ENCODE measurements at places on chromosomes 5 and 9. TPM values are rescaled to one million over a fixed set of nuclear protein-coding genes. Genes with fewer than 3 reads are reported as not detected.

GRCh38 chr5:135383803-135384495 lies 15.1 kb downstream of the MACROH2A1 start:
- H3K36me3 ChIP-seq, result no peaks in the 10 kb centered on the region
- no peaks in the 10 kb centered on the region for H3K27me3 ChIP-seq
- H3K4me3 ChIP-seq, result no peak overlapping the region

DNA sequence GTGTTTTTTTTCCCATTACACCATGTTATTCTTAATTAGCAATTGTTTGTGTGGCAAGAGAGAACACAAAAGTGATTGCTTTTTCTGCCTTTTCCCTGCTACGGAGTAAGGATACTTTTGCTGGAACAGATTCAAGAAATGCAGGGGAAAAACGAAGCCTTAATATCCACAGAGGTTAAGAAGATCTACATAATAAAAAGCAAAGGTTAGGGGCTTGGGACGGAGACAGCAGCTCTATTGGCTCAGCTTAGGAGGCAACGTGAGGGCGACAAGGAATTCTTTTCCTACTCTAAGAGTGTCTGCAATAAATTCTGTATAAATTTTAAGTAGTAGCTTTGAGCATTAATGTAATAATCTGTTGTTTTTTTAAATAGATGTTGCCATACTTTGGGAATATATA lies 693.3 kb downstream of the DTWD2 start:
- DNase-seq, result no peak
- no peak overlapping the region for H3K27ac ChIP-seq
- no peaks in the 10 kb centered on the region for H3K4me1 ChIP-seq

- no peaks in the 10 kb centered on the region for H3K4me1 ChIP-seq
- peak; percentile 8 for DNase-seq
Observed at GRCh38 chr5:59798862-59799667, 94.5 kb downstream of the PDE4D start.

DNA sequence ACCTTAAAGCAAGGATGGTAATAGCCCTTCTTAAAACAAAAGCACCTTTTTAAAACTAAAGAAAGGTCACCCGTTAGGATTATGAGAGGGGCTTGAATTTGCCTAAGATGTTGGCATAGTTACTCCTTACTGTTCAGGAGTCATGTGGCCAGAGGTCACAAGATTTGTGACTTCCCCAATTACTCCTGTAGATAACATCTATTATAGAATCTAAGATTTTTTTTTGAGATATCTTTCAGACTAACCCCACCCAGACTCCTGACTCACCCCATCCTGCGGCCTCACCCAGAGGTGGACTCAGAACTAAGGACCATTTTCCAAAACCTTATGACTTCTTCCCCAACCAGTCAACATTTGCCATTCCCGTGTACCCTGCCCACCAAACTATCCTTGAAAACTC lies 2.4 kb downstream of the CD180 start:
- peaks cover 5% of the 10 kb centered on the region for H3K4me1 ChIP-seq
- H3K4me3 ChIP-seq, result no peak overlapping the region
- no peaks in the 10 kb centered on the region for H3K36me3 ChIP-seq

- H3K36me3 ChIP-seq, result no peaks in the 10 kb centered on the region
- no peak overlapping the region for H3K27ac ChIP-seq
- H3K4me1 ChIP-seq, result no peaks in the 10 kb centered on the region
Observed at GRCh38 chr5:54900984-54901725, 84.2 kb downstream of the ESM1 start.

DNA sequence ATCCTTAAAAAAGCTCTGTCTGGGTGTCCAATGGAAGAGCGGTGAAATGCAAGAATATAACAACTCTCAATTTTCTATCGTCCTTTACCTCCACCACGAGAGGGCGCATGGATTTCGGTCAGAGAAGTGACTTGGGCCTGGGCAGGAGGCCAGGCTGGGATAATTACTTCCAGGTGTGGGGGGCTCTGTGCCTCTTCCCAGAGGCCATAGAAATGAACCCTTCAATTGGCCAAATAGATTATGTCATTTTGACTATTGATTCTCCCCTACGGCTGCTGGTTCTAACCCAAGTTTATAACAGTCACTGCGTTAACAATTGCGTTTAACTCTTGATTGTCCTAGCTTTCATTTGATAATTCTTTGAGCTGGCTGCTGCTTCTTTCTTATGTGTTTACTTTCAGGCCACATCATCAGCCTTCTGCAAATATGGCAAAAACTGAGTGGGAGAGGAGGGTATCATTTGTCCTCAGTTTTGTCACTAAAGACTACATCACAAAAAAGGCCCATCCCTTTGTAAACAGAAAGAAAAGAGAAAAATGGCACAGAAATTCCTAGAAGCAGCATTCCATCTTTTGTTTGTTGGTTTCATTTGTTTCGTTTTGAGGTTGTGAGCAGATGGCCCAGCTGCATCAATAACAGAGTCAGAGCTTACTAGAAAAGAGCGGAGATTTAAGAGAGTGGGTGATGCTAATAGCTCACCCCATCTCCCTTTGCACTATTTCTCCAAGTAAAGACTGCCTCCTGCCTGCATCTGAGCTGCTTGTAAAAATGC lies 45.4 kb upstream of the ZFR start:
- H3K27ac ChIP-seq, result no peak overlapping the region
- no peaks in the 10 kb centered on the region for H3K36me3 ChIP-seq
- peak; percentile 86 for DNase-seq
- no peaks in the 10 kb centered on the region for H3K27me3 ChIP-seq
- no peaks in the 10 kb centered on the region for H3K4me1 ChIP-seq
- no peak overlapping the region for H3K4me3 ChIP-seq

- no peaks in the 10 kb centered on the region for H3K4me1 ChIP-seq
- no peaks in the 10 kb centered on the region for H3K27me3 ChIP-seq
Observed at GRCh38 chr5:95925378-95925744, 36.3 kb downstream of the ELL2 start.

- H3K27ac ChIP-seq, result no peak overlapping the region
- H3K36me3 ChIP-seq, result no peaks in the 10 kb centered on the region
- no peak for DNase-seq
- H3K4me3 ChIP-seq, result no peak overlapping the region
- no peaks in the 10 kb centered on the region for H3K4me1 ChIP-seq
- H3K27me3 ChIP-seq, result no peaks in the 10 kb centered on the region
Observed at GRCh38 chr5:149161026-149161687, 19.9 kb downstream of the ABLIM3 start.

- DNase-seq, result peak; percentile 54
- H3K36me3 ChIP-seq, result no peaks in the 10 kb centered on the region
- no peaks in the 10 kb centered on the region for H3K4me1 ChIP-seq
Observed at GRCh38 chr5:37208883-37209797, 40.0 kb downstream of the CPLANE1 start.

- DNase-seq, result no peak
- no peaks in the 10 kb centered on the region for H3K27me3 ChIP-seq
- no peak overlapping the region for H3K27ac ChIP-seq
- H3K36me3 ChIP-seq, result no peaks in the 10 kb centered on the region
- H3K4me3 ChIP-seq, result no peak overlapping the region
Observed at GRCh38 chr5:87246061-87246460, 21.6 kb upstream of the RASA1 start.

- H3K4me3 ChIP-seq, result no peak overlapping the region
- H3K36me3 ChIP-seq, result no peaks in the 10 kb centered on the region
- no peak for DNase-seq
- H3K27ac ChIP-seq, result no peak overlapping the region
- H3K4me1 ChIP-seq, result no peaks in the 10 kb centered on the region
Observed at GRCh38 chr9:84709056-84709455, 39.5 kb downstream of the NTRK2 start.

- H3K4me3 ChIP-seq, result no peak overlapping the region
- H3K36me3 ChIP-seq, result no peaks in the 10 kb centered on the region
- peak; percentile 40 for DNase-seq
- no peaks in the 10 kb centered on the region for H3K4me1 ChIP-seq
- H3K27me3 ChIP-seq, result no peaks in the 10 kb centered on the region
- H3K27ac ChIP-seq, result no peak overlapping the region
Observed at GRCh38 chr5:123610665-123611405, 98.9 kb downstream of the CSNK1G3 start.

DNA sequence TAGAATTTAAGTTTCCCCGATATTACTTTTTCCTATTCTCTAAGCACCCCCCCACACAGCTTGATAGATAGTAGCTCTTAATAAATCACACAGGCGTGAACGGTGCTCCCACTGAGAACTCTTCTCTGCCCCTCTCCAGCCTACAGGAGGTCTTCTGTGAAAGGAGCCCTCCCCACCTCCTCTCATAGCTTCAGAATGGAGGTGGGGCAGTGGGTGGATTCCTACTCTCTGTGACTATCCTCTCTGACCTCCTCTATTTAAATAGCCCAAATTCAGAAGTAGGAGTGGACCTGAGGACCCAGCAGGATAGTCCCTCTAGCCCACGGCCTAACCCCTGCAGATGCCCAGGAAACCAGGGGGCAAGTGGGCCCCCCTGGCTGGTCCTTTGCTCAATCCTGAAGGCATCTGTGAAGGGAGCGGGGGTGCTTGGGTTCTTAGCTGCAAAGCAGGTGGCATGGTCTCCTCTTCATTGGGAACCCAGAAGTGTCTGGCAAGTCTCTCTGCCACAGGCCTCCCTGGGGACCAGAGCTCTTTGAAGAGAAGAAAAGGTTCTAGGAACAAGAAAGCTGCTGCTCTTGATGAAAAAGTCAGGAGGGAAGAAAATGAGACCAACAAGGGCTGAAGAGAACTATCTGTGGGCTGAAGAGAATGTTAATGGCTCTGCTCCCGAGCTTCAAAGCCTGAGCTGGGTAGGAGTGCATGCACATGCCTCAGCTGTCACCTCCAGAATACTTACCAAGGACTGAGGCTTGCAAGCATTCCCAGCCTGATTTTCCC lies 21.1 kb upstream of the HSPA9 start:
- H3K27ac ChIP-seq, result no peak overlapping the region
- H3K4me3 ChIP-seq, result no peak overlapping the region
- no peaks in the 10 kb centered on the region for H3K27me3 ChIP-seq

DNA sequence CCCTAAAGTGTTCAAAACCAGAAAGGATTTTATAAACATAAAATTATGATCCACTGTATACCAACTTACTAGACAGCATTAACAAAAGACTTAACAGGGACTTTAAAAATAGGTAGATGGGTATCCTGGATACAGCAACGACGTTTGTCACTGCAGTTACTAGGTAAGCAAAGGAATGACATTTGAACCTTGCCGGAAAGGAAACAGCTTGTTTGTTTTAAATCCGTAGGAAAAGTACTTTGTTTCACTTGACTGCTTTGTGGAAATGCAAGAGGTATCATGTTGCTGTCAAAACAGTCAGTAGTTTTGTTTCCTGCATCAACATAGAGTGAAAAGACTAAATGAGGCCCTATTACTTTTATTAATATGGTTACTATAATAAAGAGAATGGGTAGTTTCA lies 122.9 kb downstream of the CDC42SE2 start:
- H3K27ac ChIP-seq, result no peak overlapping the region
- H3K4me1 ChIP-seq, result no peaks in the 10 kb centered on the region

DNA sequence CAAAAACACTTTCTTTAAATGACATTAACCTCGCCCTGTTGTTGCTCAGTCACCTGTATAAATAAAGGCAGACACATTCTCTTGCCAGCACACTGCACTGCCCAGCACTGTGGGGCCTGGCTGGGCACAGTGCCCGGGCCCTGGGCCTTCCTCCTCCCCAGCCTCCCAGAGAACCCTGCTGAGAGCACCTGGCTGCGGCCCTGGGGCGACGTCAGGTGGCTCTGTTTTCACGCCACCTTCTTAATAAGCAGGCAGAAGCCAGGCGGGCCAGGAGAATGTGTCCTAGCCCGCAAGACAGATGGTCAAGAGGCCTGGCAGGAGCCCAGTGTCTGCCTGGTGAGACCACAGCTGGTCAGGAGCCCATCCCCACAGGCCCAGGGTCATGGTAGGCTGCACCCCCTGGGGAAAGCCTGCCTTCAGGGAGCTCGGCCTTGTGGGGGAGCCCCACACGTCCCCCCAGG lies 8.2 kb upstream of the AGPAT2 start:
- H3K27ac ChIP-seq, result no peak overlapping the region
- DNase-seq, result no peak
- H3K36me3 ChIP-seq, result no peaks in the 10 kb centered on the region
- peaks cover 8% of the 10 kb centered on the region for H3K27me3 ChIP-seq

DNA sequence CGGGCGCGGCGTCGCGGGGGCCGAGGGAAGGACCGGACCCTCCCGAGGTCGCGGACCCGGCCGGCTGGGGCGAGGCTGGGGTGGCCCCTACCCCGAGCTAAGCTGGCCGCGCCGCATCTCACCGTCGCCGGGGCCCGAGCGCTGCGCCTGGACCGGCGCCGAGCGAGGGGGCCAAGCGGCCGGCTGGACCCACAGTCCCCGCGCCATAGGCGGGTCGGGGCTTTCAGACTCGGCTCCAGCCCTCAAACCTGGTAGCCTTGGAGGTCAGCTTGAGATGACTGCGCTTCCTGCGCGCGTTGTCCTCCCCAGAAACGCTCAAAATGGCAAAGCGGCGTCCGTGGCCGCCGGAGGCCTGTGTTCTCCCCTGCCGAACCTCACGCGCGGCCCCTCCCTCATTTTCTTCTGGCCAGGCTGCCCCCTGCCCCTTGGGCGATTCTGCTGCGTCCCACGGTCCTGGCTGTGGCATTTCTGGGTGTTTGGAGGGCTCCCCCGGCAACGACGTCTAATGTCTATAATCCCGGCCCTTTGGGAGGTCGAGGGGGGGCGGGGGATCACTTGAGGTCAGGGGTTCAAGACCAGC lies 8.7 kb upstream of the GRIN1 start:
- no peak overlapping the region for H3K27ac ChIP-seq
- H3K36me3 ChIP-seq, result no peaks in the 10 kb centered on the region
- no peak for DNase-seq
- peaks cover 3% of the 10 kb centered on the region for H3K27me3 ChIP-seq
- no peak overlapping the region for H3K4me3 ChIP-seq
- peaks cover 26% of the 10 kb centered on the region for H3K4me1 ChIP-seq

GRCh38 chr5:12204761-12205160 lies 300.5 kb upstream of the CTNND2 start:
- H3K36me3 ChIP-seq, result no peaks in the 10 kb centered on the region
- H3K4me3 ChIP-seq, result no peak overlapping the region
- H3K27me3 ChIP-seq, result no peaks in the 10 kb centered on the region
- H3K27ac ChIP-seq, result no peak overlapping the region
- no peak for DNase-seq
- H3K4me1 ChIP-seq, result no peaks in the 10 kb centered on the region

- no peak for DNase-seq
- H3K27me3 ChIP-seq, result no peaks in the 10 kb centered on the region
- H3K27ac ChIP-seq, result peak overlapping the region; percentile 48
Observed at GRCh38 chr9:133075925-133076630, 14.3 kb downstream of the CEL start.

The ICE1 gene
- total RNA-seq, result 22.4 TPM

The C5orf52 gene
- not detected for total RNA-seq

The TAF11L7 gene
- total RNA-seq, result not detected

The FREM1 gene
- total RNA-seq, result 8.5 TPM

The SVEP1 gene
- 45.3 TPM for total RNA-seq

The PTGES gene
- 0.67 TPM for total RNA-seq

The GADD45G gene
- total RNA-seq, result 105 TPM

The SMIM33 gene
- total RNA-seq, result not detected

The GDA gene
- not detected for total RNA-seq

The CLPTM1L gene
- 96.5 TPM for total RNA-seq

The IRX2 gene
- total RNA-seq, result 0.23 TPM

The SH3GL2 gene
- not detected for total RNA-seq
